ENCODE measurements at places on chromosomes 3 and 15. TPM values are rescaled to one million over a fixed set of nuclear protein-coding genes. Genes with fewer than 3 reads are reported as not detected.

Gene UBAP1L
- total RNA-seq: 1.0 TPM

Gene PLA2G4D
- total RNA-seq: not detected

Gene VIPR1
- total RNA-seq: not detected

Gene CGNL1
- total RNA-seq: not detected

Gene PCSK6
- 48.8 TPM for total RNA-seq

Gene RPUSD2
- total RNA-seq: 12.6 TPM

Gene TEX55
- total RNA-seq: not detected

Gene NPAP1
- not detected for total RNA-seq

Gene A4GNT
- not detected for total RNA-seq

Gene GPR87
- 0.23 TPM for total RNA-seq

Gene STOML1
- total RNA-seq: 45.3 TPM

Gene EIF1B
- 11.8 TPM for total RNA-seq

Gene EIF4A2
- 340 TPM for total RNA-seq

Gene MRAS
- total RNA-seq: 23.4 TPM

Gene TMPRSS7
- not detected for total RNA-seq

Gene LRRC31
- not detected for total RNA-seq

Gene GOLGB1
- total RNA-seq: 19.3 TPM

Gene ACKR2
- total RNA-seq: not detected

Gene GRM7
- not detected for total RNA-seq

Gene TPRG1
- total RNA-seq: 0.16 TPM

Gene GP9
- not detected for total RNA-seq

Gene GASK1A
- total RNA-seq: 0.15 TPM

Gene EBLN2
- 0.79 TPM for total RNA-seq

Gene CCDC54
- not detected for total RNA-seq

Gene KIAA1143
- total RNA-seq: 5.7 TPM

Gene BFSP2
- total RNA-seq: not detected

Gene STARD5
- total RNA-seq: 0.22 TPM

Gene ATP11B
- 48.3 TPM for total RNA-seq

Gene LSMEM2
- not detected for total RNA-seq

Gene TMEM212
- not detected for total RNA-seq

Gene CDHR4
- 0.10 TPM for total RNA-seq

Gene NLGN1
- total RNA-seq: 10.0 TPM

Gene VEPH1
- not detected for total RNA-seq

Gene USP3
- 36.6 TPM for total RNA-seq

Gene CPNE4
- total RNA-seq: not detected

Gene SLC12A8
- total RNA-seq: 52.7 TPM

Gene DVL3
- 20.8 TPM for total RNA-seq

Gene EPHB1
- not detected for total RNA-seq

Gene GPR176
- 59.6 TPM for total RNA-seq

Gene ARIH1
- total RNA-seq: 19.7 TPM

Gene ISLR
- total RNA-seq: not detected

Gene LSAMP
- 0.16 TPM for total RNA-seq

Gene CHCHD6
- 40.9 TPM for total RNA-seq

Gene SHC4
- not detected for total RNA-seq

Gene SMC4
- total RNA-seq: 97.7 TPM

Gene RASL12
- total RNA-seq: 4.7 TPM

Gene GATM
- 0.23 TPM for total RNA-seq

Gene INKA1
- not detected for total RNA-seq

Gene ACKR4
- 3.9 TPM for total RNA-seq

Gene GOLGA8J
- 0.07 TPM for total RNA-seq

Gene SCAANT1
- not detected for total RNA-seq

Gene ITIH1
- not detected for total RNA-seq

Gene FGD5
- total RNA-seq: 0.40 TPM

Gene GPR160
- total RNA-seq: 4.3 TPM
